ENCODE measurements at places on chromosomes 12 and 14.

GRCh38 chr14:65472189-65472588, 59.7 kb downstream of the FUT8 start:
- no peak for DNase-seq

- DNase-seq, result no peak
These were observed 43.4 kb upstream of the AMN start for GRCh38 chr14:102878970-102879460.

GRCh38 chr14:50977863-50978528, 33.7 kb upstream of the PYGL start:
- DNase-seq, result no peak

- DNase-seq, result no peak
These were observed 84.8 kb downstream of the HELB start for GRCh38 chr12:66387117-66387516.

GRCh38 chr12:15707516-15708199, 81.5 kb downstream of the EPS8 start:
- DNase-seq, result no peak

- no peak for DNase-seq
These were observed 677.4 kb upstream of the TMEM132C start for GRCh38 chr12:127589541-127589940.

DNA sequence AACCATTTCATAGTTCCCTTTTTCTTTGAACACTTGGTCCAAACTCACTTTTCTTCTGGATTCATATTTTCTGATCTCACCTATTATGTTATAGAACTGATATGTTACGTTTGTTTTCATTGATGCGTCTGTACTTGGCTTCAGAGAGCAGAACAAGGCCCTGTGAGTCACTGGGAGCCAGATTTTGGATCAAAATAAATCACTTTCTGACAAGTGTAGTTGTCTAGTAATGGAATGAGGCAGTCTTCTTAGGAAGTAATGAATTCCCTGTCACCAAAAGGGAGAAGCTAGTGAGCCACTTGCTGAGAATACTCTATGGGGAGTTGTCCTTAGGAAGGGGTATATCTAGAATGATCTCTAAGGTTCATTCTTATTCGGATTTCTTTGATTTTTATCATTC, 10.2 kb downstream of the BICD1 start:
- DNase-seq, result no peak

DNA sequence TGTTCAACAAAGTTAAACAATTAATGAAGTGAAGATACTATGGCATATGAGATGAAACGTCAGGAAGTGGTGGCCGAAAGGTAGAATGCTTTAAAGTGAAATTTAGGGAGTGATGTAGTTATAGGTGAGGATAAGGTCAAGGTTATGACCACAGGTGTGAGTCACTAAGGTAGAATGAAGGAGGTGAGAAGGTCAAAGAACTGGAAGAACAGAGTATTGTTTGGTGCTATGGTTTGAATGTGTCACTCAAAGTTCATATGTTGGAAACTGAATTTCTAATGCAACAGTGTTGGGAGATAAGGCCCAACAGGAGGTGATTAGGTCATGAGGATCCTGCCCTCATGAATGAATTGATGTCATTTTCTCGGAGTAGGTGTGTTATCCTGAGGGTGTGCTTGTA, 293.6 kb downstream of the NELL2 start:
- no peak for DNase-seq

All from stimulated activated CD8-positive, alpha-beta memory T cell treated with anti-CD3 and anti-CD28 coated beads, Interleukin-4, amount 100 ng/mL, for 4 hours (primary cell).